Stimulated activated CD8-positive, alpha-beta memory T cell treated with anti-CD3 and anti-CD28 coated beads, Interleukin-15, amount 100 ng/mL, for 4 hours (primary cell): ENCODE measurements at places on chromosomes 5 and 9.

DNA sequence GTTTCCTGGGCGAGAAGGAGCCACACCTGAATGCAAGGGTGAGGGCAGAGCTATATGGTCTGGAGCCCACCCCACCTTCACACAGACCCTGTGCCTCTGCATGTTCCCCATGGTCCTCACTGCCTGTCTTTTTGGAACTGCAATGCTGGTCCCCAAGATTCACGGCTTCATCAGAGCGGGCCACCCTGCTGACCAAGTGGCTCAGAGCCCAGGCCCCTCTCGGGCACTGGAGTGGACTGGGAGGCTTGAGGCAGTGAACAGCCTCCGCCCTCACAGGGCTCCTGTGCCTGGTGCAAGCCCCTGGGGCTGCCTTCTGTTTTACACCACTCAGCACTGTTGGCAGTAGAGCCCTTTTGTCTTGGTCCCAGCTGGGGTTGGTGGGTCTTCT, 143.2 kb downstream of the CACNA1B start:
- DNase-seq = no peak

DNA sequence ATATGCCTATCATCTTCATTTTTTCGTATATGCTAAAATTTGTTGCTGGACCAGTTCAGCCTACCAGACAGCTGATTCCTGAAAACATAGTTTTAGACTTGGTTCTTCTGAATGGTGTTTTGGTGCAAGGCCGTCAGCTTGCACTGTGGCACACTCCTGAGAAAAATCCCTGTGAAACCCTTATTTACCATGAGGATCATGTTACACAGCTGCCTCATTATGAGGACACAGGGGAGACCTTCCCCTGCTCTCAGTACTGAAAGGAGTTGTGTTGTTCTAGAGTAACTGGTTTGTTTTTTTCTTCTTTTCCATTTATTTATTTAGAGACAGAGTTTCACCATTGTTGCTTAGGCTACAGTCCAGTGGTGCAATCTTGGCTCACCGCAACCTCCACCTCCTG, 37.6 kb downstream of the MAST4 start:
- DNase-seq = no peak

DNA sequence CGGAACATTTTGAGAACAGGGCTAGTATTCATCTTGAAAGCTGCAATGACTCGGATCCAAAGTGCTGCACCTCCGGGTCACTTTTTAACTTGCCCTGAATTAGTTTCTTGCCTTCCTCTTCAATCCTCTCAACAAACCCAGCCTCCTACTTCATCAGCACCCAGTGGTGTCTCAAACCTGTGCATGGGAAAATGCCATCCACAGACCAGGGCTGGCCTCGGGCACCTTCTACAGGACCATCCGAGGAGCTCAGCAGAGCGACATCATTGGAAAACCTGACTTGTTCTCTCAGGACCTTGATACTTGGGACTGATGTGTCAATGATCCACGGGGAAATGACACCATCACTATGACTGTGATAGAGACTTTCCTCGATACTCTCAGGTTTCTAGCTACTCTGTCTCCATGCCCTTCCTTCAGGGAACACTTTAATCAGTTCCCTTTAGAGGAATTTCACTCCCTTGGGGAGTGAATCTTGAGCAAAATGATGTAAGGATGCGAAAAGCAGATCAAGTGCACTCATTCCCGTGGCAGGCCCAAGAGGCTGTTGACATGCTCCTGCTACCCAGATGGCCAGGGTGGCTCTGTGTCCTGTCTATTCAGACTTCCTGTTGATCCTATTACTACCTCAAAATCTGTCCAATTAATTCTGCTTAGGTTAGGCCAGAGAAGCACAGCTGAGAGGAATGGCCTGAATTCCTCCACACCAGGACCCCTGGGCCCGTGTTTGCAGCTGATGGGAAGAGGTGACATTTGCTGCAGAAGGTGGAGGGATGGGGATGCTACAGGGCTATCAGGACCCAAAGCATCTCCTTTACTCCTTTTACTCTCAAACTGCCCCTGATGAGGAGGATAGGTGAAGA, 96.5 kb upstream of the SLC25A48 start:
- no peak for DNase-seq

GRCh38 chr9:88536951-88537760, 2.2 kb downstream of the NXNL2 start:
- no peak for DNase-seq

- no peak for DNase-seq
Measured at GRCh38 chr5:159341145-159341544, 10.9 kb upstream of the IL12B start.

- no peak for DNase-seq
Measured at GRCh38 chr9:70093944-70094343, 50.3 kb downstream of the MAMDC2 start.

DNA sequence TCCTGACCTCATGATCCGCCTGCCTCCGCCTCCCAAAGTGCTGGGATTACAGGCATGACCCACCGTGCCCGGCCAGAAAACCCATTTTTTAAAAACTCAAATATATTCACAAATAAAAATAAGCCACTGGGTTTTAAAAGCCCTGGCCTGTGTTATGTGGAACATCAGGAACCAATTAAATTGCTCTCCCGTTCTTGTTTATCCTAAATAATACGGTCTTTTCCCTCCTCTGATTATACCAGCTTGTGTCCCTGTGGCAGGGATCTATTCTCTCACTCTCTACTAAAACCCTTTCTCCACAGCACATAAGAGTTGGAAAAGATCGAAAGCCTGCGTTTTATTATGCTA, 30.1 kb upstream of the LPAR1 start:
- DNase-seq = no peak

DNA sequence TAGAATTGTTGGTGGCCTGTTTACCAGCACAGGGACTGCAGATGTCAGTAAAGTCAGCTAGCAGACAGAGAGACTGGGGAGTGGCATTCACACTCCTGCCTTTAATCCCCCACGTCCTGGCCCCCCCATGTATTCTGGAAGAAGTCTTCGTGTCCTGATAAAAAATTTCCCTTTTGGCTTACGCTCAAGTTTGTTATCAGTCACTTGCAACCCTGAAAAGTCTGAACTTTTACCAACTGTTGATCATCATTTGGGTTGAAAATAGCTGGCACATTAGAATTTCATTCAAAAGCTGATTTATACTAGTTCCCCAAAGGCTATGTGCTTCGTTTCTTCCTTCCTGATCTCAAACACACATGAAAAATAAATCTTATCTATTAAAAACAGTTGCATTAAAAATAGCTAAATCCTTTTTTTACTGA, 5.8 kb upstream of the CRHBP start:
- DNase-seq = no peak

GRCh38 chr5:172877466-172878260, 43.6 kb downstream of the ERGIC1 start:
- DNase-seq = no peak

DNA sequence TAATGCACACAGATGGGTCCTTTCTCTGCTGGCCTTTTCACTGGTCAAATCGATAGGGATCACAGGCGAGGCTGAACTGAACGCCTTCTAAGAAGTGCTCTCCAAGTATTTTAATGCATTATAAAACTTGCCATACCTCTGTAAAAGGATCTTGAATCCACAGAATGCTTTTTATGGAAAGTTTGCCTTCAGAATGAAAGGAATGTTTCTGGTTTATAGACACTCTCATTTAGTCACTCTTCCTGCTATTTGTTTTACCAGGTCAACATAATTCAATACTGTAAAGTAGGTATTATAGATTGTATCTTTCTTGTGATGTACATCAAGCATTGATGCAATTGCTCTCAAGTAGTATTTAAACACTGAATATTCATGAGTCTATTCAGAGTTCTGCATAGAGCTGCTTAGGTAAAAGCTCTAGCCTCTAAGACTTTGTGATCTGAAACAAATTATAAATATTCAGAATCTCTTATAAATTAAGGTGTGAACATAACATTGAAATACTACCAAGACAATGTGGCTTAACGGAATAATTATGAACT, 308.4 kb downstream of the ISL1 start:
- no peak for DNase-seq

GRCh38 chr9:124675261-124676158, 95.6 kb downstream of the NR6A1 start:
- no peak for DNase-seq

GRCh38 chr5:132480546-132480892, 10.1 kb downstream of the IRF1 start:
- no peak for DNase-seq

DNA sequence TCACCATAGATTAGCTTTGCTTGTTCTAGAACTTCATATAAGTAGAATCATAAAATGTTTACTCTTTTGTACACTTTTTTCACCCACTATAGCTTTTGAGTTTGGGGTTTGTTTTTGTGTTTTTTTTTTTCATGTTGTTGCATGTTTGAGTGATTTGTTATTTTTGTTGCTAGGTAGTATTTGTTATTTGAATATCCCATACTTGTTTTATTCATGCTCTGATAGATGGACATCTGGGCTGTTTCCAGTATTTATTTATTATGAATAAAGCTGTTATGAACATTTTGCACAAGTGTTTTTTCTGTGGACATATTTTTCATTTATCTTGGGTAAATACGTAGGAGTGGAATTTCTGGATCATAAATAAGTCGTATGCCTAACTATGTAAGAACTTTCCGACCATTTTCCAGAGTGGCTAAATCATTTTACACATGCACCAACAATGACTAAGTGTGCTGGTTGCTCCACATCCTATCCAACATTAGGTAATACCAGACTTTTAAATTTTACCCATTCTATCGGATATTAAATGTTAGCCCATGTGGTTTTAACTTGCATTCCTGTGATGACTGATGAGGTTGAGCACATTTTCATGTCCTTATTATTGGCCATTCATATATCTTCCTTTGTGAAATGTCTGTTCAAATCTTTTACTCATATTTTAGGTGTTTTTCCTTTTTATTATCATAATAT, 69.1 kb upstream of the NR4A3 start:
- no peak for DNase-seq

DNA sequence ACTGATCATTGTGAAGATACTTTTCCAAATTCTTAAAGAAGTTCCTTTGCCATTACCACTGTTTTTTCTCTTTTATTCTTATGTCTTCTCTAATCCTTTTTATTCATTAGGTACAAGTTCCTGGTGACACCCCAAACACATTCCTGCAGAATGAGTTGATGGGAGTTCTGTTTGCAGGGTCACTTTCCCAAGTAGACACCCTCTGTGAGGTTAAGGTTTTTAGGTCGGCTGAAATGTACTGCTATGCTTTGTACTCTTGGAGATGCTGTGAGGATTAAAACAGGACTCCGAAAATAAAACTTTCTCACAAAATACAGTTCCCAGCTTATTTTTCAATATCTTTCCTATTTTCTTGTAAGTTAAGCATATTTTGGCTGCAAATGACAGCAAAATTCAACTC, 143.3 kb upstream of the TLE4 start:
- no peak for DNase-seq

GRCh38 chr9:23663536-23663935, 162.5 kb downstream of the ELAVL2 start:
- DNase-seq = no peak

DNA sequence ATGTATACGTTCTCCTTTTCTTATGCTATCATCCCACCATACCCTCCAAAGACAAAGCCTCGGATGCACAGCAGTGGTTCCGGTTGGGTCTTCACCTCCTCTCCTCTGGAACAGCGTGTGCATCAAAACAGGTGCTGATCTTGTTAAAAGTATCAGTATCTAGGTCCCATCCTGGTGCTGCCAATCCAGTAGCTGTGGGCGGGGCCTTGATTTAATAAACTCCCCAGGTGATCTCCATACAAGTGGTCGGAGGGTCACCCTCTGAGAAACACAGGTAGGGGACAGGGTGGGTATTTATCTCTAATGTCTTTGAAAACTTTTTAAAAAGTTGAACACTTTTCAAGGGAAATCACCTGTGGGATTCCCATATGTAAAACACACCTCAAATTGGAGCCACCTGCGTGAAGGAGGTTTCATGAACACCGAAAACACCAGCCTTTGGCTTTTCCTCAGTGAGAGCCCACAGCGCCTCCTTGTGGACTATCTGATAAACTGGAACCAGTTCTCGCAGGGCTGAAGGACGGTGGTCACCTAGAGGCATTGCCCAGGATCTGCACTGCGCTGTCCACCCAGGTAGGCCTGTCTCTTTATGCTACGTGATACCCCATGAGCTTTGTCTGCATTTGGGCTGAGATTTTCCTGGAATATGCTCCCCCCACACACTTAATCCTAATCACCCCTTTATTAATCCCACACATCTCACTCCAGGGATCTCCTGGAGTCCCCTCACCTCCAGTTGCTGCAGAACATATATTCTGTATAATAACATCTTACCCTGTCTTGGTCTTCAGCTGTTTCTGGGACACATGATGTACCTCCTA, 80.5 kb upstream of the EPB41L4B start:
- no peak for DNase-seq

- DNase-seq = no peak
Measured at GRCh38 chr5:76468635-76469425, 65.7 kb downstream of the IQGAP2 start.

- no peak for DNase-seq
Measured at GRCh38 chr9:84858364-84858763, 188.8 kb downstream of the NTRK2 start.

- DNase-seq = no peak
Measured at GRCh38 chr5:71596169-71596568, 9.0 kb downstream of the MCCC2 start.

GRCh38 chr5:59746241-59746765, 147.2 kb downstream of the PDE4D start:
- no peak for DNase-seq

GRCh38 chr9:86983620-86984259, 36.4 kb upstream of the GAS1 start:
- no peak for DNase-seq

GRCh38 chr5:72457491-72457890, 49.7 kb downstream of the ZNF366 start:
- no peak for DNase-seq

- no peak for DNase-seq
Measured at GRCh38 chr5:178589180-178590140, 733 bp downstream of the COL23A1 start.

GRCh38 chr5:52864371-52864770, 76.7 kb downstream of the ITGA1 start:
- DNase-seq = no peak

DNA sequence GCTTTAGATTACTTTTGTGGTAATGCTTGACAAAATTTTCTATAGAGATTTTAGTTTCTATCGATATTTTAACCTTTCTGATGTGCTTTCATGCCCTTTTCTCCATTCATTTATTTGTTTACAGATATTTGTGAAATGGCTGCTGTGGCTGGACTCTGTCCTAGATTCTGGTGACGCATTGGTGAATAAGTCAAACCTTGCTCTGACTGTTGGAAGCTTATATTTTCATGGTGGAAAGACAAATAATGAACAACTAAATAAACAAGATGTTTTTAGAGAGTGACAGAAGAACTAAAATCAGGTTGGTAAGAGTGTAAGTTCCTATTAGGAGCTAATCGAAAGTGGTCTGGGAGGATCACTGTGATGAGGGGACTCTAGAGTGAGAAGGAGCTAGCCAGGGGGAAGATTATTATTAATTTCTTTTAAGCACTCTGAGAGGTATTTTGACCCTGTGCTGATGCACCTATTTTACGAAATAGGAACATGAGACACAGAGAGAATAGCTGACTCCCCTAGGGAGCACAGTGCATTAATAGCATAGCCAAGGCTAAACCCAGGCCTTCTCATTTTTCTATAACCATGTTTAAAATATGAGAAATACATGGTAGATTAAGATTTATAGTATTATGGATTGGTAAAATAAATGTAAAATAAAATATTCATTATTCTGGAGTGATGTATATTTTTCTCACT, 411.9 kb upstream of the ARRDC3 start:
- no peak for DNase-seq
